Occipital lobe (tissue), 3 donors: ENCODE measurements at places on chromosomes 4 and X. TPM values are rescaled to one million over a fixed set of nuclear protein-coding genes. Genes with fewer than 3 reads are reported as not detected.

NDUFB11 gene
- 50.4 TPM for total RNA-seq

GAGE2A gene
- total RNA-seq = not detected

SPANXA1 gene
- total RNA-seq = not detected

TMPRSS11D gene
- total RNA-seq = not detected

CLGN gene
- total RNA-seq = 3.4 TPM

SYTL5 gene
- total RNA-seq = 4.4 TPM

RAB39B gene
- total RNA-seq = 28.2 TPM

TMEM150C gene
- total RNA-seq = 90.0 TPM

BMP3 gene
- 6.2 TPM for total RNA-seq

ACE2 gene
- total RNA-seq = not detected

PLCXD1 gene
- 16.2 TPM for total RNA-seq

ITM2A gene
- 64.3 TPM for total RNA-seq

SUPT20HL2 gene
- total RNA-seq = not detected

NEIL3 gene
- total RNA-seq = 3.7 TPM

MGARP gene
- total RNA-seq = 1.2 TPM

NRK gene
- 0.31 TPM for total RNA-seq

STAP1 gene
- not detected for total RNA-seq

EGF gene
- total RNA-seq = 1.7 TPM

DOCK11 gene
- total RNA-seq = 20.6 TPM

HOPX gene
- total RNA-seq = 79.2 TPM

NWD2 gene
- 44.5 TPM for total RNA-seq

CLIC2 gene
- 5.1 TPM for total RNA-seq

IL3RA gene
- 0.94 TPM for total RNA-seq

VCX2 gene
- not detected for total RNA-seq

FOXO4 gene
- total RNA-seq = 5.8 TPM

KLHL34 gene
- total RNA-seq = under 0.01 TPM

NIPAL1 gene
- total RNA-seq = 0.94 TPM

HS3ST1 gene
- total RNA-seq = 15.0 TPM
